ENCODE measurements at places on chromosomes 3 and 15. TPM values are rescaled to one million over a fixed set of nuclear protein-coding genes. Genes with fewer than 3 reads are reported as not detected.

DNA sequence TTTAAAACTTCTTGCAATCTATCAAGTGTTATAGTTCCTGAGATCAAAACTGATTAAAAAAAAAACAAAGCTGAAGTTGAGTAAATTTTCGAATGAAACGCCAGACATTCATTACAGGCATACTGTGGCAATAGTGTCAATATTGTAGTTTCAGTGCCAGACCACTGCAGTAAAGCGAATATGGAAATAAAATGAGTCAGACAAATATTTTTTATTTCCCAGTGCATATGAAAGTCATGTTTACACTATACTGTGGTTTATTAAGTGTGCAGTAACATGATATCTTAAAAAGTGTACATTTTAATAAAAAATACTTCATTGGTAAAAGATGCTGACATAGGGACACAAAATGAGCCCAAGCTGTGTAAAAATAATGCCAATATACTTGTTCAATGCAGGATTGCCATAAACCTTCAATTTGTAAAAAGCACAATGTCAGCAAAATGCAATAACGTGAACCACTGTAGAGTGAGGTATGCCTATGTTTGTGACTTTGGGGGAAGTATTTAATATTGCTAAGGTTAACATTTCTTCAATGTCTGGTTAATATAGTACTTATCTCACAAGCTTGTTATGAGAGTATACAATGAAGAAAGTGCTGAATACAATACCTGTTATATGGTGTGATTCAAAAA, 1473.9 kb upstream of the GBE1 start:
- DNase-seq = no peak

GRCh38 chr3:62874711-62875557, at the start of gene CADPS:
CADPS (minus strand) TSS chr3:62875416; CDS start chr3:62875029, 387 bp downstream.
- no peak for DNase-seq

DNA sequence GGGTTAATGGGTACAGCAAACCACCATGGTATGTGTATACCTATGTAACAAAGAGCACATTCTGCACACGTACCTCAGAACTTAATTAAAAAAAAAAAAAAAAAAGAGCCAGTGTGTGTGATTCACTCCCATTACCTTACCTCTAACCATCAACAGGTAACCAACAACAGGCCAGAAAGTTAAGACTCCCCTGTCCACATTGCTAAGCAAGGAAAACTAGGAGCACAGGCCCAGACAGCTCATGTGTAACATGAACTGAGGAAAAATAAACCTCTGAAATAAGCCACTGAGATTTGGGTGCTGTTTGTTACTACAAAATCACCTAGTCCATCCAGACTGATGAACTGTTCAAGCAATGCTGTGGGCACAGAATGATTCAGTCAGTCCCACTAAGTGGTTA, 6.0 kb downstream of the KATNBL1 start:
- no peak for DNase-seq

DNA sequence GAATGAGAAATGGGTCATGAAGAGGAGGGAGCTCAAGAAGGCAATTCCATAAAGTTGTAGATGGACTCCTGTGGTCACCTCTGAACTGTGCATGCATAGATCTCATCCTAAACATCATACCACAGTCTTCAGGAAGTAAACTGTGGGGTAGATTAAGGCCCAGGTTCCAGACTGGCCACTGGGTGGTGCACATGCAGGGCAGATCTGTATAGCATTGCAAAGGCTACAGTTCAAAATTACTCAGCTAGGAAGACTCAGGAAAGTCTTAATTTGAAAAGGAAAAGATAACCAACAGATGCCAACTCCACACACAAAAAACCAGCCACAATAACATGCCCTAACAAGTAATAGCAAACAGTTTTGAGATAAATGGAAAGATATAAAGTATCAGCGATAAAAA, 20.3 kb downstream of the KY start:
- DNase-seq = no peak

DNA sequence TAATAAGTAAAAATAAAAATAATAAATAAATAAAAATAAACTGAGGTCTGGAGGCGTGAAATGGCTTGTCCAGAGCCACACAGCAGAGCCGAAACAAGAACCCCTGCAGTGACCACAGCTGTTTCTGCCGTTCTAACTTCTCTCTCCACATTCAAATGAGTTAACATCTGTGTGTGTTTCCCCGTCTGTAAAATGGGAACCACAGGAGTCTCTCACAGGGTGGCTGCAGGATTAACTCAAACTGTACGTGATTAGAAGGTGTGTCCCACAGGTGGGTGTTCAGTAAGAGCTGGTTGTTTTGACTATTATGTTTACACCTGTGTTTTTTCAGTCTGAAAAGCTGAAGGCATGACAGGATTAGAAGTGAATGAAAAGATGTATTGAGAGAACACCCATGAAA, 27.0 kb upstream of the MUC4 start:
- no peak for DNase-seq

DNA sequence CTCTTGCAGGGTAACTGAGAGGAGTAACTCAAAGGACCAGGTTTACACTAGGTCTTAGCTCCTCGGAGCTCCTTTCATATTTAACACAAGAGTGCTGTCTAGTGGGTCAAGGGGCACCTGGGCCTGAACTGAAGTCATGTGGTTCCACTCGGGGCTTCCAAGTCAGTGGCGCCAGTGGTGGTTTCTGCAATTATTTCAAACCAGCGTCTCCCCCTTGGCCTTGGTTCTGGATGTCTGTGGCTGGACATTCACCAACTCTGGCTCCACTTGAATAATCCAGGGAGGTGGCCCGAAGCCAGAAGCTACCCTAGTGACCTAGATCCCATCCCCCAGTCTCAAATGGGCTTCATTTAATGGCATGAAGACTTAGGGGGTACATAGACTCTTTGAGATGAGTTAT, 144.3 kb upstream of the ADAMTS9 start:
- no peak for DNase-seq

- DNase-seq = no peak
Observed at GRCh38 chr3:109115451-109115850, 2.5 kb downstream of the MORC1 start.

GRCh38 chr15:67085818-67086636, 20.6 kb downstream of the SMAD3 start:
- no peak for DNase-seq

DNA sequence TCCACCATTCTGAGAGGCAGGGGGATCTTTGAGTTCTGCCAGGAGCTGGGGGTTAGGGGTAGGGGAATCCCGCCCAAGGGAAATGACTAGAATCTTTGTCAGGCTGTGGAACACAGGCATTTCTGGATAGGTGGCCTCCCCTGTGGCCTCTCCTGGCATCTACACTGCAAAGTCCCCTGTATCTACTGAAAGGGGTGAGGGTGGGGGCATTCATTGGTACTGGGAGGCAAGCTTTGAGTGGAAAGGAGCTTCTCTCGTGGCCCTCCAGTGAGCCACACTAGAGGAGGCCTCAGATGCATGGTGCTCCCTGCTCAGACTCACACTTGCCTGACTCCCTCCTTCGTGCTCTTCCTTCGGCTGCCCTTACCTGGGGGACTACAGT, 59.9 kb downstream of the CCNL1 start:
- no peak for DNase-seq

DNA sequence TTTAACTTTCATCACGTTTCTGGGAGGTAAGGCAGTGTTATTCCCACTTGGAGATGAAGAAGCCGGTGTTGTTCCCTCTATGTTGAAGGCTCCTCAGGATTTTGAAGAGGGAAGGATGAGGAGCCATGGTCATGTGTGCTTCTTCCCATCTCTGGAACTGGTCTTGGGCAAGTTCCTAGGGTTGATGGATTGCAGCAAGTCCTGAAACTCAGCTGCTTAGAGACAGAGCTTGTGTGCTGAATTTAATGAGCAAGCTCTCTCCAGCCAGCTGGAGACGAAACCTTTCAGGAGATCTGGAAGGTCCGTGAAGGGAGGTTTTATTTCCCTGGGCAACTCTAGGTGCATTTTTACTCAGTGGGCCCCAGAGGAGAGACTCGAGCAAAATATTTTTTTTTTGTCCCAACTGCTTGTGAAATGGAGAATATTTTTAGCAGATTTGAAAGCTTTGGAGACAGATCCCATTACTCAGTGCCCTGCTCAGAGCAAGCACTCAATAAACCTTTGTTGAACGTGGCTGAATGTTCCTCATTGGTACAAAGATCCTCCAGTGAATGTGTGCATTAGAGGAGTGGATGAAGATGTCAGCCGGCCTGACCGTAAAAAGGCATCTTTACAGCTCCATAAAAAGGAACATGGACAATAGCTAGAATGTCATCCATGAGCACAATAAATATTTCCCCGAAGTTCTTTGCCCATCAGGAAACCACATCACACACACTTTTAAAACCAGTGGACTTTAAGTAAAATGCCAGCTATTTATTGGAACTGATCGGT, 55.6 kb upstream of the RGMA start:
- peak; percentile 37 for DNase-seq

DNA sequence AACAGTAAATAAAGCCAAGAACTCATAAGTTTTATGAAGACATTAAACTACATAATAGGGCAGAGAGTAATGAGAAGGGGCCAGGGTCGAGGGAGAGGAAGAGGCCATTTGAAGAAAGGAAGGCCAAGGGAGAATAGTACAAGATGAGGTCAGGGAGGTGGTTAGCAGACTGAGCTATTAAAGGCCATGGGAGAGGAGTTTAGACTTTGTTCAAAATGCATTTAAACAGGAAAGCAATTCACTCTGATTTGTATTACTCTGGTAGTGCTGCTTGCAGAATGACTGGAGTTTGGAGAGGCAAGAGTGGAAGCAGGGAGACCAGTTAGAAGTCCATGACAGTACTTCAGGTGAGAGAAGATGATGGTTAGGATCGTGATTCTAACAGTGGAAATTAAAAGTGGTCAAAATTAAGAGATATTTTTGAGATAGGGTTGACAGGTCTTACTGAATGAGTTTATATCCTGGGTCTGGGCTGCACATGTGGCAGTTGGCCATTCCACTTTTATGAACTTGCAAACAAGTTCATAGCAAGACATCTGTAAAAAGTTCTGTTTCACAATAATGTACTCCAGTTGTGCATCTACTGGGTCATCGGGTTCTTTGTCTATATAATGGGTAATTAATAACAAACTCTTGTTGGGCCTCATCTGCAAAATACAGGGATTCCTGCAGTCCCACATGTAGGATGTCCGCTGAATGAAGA, 16.3 kb downstream of the PPP2R3A start:
- DNase-seq = no peak

DNA sequence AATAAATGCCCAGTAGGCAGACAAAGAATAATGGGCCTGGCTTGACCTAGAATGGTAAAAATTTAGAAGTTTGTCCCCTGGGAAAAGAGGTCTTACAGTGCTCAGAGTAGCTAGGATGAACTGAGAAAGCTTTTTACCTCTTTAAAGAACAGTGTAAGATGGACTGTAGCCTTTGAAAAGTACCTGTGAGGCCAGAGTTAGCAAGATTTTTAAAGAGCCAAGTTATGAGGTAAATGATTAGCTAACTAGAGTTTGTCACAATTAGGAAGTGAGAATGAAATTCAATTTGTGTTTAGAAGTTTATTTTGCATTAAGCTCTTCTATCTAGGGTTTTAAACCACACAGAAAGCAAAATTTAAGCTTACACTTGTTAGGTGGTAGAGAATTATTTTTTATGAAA, 480.9 kb downstream of the ZIC1 start:
- DNase-seq = no peak

DNA sequence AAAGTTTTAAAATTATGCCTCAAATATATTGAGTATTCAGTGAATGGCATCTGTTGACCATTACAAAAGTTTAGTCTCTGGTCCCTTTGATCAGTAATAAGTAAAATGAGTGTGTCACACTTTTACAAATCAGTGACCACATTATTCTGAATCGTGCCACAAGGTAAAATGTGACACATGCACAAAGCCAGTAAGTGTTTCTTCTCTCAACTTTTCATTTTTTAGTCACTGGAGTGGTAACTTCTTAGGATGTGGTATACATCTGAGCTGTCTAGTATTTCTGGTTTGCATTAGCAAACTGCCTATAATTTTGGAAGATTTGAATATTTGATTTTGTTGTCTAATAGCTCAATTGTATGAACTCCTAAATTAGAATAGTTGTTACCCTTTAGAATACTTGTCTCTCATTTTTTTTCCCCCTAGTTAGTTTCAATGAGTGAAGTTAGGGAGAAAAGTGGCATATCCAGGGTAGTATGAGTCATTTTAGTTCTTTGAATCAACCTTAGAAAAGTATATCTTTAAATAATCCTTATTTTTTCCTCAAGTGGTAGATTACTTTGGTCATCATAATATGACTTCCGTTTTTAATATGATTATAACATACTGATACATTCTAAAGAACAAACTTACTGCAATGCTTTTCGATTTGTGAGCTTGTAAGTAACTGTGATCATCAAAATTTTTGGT, 18.1 kb downstream of the DNAJC13 start:
- no peak for DNase-seq

DNA sequence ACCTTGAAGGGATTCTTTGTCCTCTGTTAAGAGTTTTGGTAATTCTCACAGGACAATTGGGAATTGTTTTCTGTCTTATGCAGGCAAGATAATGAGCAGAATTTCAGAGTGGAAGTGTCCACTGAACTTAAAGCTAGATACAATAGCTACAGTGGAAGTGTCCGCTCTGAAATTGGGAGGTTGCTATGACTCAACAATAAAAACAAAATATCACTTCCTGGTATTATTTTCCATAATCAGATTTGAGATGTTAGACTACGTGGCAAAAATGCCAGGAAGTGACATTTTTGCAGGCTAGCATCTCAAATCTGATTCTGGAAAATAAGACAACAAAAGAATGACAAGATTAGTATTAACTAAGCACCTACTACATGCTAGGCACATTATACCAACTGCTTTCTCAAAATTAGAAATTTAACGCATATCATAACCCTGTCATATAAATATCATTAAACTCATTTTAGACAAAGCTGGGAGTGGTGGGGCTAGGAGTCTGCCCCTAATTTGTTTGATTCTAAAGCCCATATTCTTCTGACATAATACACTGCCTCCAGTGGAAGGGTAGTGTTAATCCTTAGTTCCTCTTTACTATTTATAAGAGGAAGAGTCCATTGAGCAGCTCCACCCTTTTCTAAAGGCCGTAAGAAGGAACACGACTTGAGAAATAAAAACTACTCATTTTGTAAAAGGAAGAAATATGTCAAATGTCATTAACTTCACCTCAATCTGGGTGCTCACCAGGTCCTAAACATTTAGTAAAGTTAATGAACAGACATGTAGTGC, 266.9 kb upstream of the STT3B start:
- DNase-seq = no peak

GRCh38 chr3:14647976-14648955, 3.3 kb upstream of the CCDC174 start:
- no peak for DNase-seq

Gene GABRA5
- total RNA-seq = not detected

Gene SLC22A13
- not detected for total RNA-seq

Gene IMPG2
- total RNA-seq = 0.36 TPM

Gene C3orf70
- 0.51 TPM for total RNA-seq

Gene CCR8
- not detected for total RNA-seq

Gene CYP8B1
- not detected for total RNA-seq

Gene GOLGA6B
- not detected for total RNA-seq

Gene ZNF620
- 4.2 TPM for total RNA-seq

Gene RTP1
- not detected for total RNA-seq

All from gastrocnemius medialis (tissue), 4 donors.